ENCODE measurements at places on chromosomes 11 and 22. TPM values are rescaled to one million over a fixed set of nuclear protein-coding genes. Genes with fewer than 3 reads are reported as not detected.

Gene OR2AT4
- total RNA-seq: not detected

Gene NRXN2
- 7.5 TPM for total RNA-seq

Gene MMP13
- total RNA-seq: not detected

Gene SLC43A1
- total RNA-seq: 13.0 TPM

Gene PLAAT4
- 13.2 TPM for total RNA-seq

All from regular cardiac myocyte (primary cell).